ENCODE measurements at places on chromosomes 13 and 19. TPM values are rescaled to one million over a fixed set of nuclear protein-coding genes. Genes with fewer than 3 reads are reported as not detected.
A peak's percentile ranks its signal among the peaks of the same experiment; 100 is the strongest.

Gene ZNF554
- total RNA-seq, result 7.1 TPM

DNA sequence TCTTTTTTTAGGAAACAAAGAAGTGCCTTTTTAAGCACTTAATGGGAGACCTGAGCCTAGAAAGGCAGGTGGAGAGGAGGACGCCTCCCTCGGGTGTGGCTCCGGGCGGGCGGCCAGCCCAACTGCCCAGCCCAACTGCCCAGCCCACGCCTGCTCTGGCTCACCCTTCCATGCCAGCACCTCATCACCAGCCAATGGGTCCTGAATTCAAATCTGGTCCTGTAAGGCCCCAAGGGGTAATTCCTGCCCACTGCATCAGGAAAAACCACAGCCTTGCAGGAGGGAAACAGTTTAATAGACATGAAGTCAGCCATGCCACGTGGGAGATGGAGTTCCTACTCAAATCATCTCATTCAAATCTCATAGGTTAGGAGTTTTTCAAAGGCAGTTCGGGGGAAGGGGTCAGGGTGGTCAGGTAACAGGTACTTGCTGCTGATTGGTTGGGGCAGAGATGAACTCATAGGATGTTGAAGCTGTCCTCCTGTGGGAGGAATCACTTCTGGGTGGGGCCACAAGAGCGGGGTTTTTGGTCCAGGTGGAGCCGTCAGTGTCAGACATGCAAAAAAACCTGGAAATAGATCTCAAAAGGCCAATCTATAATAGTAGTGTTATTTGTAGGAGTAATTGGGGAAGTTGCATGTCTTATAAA, 64.9 kb downstream of the HSPH1 start:
- no peak for DNase-seq

- DNase-seq, result no peak
Observed at GRCh38 chr13:79571147-79571546, 90.2 kb downstream of the NDFIP2 start.

DNA sequence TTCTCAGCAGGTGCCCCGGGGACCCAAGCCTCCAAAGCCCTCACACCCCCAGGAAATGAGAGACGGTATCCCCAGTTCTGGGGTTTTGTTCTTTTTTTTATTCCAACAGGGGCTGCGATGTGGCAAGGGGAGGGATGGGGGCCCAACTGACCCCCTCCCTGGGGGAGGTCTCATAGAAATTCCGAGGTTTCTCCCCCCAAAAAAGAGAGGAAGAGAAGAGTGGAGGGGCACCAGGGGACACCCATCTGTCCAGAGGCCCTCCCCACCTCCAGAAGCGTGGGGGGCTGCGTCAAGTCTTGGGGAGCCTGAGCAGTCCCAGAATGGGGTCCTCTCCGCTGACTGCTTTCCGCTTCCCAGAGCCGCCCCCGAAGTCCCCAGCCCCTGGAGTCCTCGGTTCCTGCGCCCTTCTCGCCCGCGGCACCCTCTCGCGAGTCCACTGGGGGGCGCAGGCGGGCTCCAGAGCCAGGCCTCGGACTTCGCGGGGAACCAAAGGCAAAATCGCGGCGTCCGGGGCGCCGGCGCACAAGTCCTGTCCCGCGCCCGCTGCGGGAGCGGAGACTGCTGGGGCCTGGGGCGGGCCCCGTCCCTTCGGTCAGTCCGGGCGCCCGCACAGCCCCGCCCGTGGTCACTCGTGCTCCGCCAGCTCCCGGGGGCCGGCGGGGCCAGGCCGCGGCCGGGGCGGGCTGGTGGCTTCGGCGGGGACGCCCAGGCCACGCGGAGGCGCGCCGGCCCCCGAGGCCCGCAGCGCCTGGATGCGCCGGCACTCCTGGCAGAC, 4.4 kb upstream of the ATP1A3 start:
- no peak for DNase-seq

Gene TNFSF13B
- total RNA-seq, result 1.7 TPM

Gene VAV1
- total RNA-seq, result 8.0 TPM

DNA sequence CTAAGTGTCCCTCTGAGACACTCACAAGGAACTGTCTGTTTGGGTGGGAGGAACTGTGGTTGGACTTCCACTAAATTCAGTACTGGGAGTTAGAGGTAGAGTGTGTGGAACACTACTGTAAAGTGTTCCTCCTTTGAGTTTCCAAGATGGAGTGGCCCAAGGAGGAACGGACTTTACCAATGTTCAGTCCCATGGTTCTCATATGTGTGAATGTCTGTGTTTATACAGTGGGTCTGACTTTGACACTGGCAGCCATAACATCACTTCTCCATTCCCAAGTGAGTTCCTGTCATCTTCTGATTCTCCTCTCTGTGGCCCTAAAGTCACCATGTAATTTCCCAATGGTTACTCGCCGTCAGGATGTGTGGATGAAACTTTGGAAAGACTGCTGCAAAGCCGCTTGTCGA, 136.8 kb upstream of the SERP2 start:
- no peak for DNase-seq

DNA sequence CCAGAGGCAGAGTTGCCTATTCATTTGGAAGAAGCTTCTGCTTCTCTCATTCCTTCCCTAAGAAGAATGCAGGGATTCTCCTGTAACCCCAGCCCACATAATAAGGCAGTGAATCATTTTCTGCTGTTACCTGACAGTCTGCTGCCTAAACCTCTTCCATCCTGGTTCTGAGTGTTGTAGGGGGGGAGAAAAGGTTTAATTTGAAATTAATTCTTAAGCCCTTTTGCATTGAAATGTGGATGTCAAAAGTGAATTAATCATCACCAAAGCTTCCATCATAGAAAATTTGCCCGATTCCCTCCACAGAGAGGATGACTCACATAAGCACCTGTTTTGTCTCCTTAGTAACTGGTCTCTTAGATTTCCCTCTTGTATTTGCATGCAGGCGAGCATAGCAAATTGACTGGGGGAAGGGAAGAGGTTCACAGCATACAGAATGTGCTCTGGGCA, 146.7 kb upstream of the FNDC3A start:
- no peak for DNase-seq

Gene NKPD1
- total RNA-seq, result not detected

- no peak for DNase-seq
Observed at GRCh38 chr13:24649688-24650043, 30.5 kb upstream of the ATP12A start.

- no peak for DNase-seq
Observed at GRCh38 chr19:50322931-50323781, 6.0 kb downstream of the KCNC3 start.

DNA sequence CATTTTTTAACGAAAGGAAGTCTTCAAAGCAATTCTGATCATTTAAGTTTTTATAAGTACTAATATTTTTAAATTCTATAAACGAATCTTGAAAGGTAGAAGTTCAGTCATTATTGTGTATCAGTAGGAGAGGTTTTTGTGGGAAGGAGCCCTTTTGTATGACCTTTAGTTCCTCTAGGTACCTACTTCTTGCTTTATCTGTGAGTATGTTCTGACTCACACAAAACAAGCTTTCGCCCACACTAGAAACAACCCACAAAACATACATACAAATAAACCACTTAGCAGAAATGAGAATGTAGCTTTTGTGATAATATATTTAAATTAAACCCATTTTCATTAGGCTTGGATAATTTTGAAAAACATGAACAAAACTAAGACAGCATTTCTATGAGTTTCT, 27.8 kb downstream of the ERCC5 start:
- no peak for DNase-seq

Gene PTPRH
- total RNA-seq, result 0.52 TPM

DNA sequence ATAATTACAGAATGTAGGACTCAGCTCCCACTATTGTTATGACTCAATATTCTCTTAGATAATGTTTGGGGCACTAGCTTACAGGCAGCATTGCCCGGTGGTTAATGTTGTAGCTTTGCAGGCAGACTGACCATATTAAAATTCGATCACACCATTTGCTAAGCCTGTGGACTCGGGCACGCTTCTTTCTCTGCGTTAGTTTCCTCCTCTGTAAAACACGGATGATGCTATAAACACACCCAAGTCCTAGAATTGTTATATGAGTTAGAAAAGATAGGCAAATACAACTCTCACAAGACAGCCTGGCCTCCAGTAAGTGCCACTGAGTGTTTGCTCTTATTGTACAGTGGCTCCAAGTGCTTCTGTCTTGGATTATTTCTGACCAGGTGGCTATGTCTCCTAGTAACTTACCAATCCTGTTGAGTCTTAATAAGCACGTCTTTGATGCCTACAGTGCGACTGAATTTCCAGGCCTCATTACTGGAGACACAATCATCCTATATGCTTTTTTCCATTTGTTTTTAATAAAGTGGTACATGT, 50.0 kb upstream of the ALOX5AP start:
- no peak for DNase-seq

GRCh38 chr19:36207605-36208252, 6.7 kb downstream of the ZNF565 start:
- no peak for DNase-seq

Gene SLC25A15
- 3.7 TPM for total RNA-seq

DNA sequence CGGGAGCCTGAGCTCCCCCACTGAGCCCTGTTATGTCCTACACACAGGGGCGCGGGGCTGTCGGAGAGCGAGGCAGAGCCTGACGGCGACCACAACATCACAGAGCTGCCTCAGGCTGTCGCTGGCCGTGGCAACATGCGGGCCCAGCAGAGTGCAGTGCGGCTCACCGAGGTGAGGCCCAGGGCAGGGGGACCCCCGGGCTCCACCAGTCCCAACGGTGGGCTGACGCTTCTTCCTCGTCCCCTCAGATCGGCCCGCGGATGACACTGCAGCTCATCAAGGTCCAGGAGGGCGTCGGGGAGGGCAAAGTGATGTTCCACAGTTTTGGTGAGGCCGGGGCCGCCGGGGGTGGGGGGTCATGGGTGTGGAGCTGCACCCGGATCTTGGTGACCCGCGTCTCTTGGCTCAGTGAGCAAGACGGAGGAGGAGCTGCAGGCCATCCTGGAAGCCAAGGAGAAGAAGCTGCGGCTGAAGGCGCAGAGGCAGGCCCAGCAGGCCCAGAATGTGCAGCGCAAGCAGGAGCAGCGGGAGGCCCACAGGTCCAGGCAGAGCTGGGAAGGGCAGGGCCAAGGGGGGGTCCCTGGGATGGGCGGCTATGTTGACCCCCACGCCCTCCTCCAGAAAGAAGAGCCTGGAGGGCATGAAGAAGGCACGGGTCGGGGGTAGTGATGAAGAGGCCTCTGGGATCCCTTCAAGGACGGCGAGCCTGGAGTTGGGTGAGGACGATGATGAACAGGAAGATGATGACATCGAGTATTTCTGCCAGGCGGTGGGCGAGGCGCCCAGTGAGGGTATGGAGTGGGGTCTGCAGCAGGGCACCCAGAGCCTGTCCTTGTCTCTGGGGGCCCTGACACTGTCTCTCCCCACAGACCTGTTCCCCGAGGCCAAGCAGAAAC, 1.2 kb upstream of the P2RY11 start:
- DNase-seq, result no peak

Gene ELL
- 19.4 TPM for total RNA-seq

Gene PTH2
- not detected for total RNA-seq

- DNase-seq, result no peak
Observed at GRCh38 chr13:23372264-23372906, 61.1 kb downstream of the SACS start.

Gene KIR3DL2
- total RNA-seq, result not detected

Gene ZSCAN18
- total RNA-seq, result 134 TPM

GRCh38 chr19:12295191-12295590, 508 bp upstream of the ZNF44 start:
- DNase-seq, result no peak

DNA sequence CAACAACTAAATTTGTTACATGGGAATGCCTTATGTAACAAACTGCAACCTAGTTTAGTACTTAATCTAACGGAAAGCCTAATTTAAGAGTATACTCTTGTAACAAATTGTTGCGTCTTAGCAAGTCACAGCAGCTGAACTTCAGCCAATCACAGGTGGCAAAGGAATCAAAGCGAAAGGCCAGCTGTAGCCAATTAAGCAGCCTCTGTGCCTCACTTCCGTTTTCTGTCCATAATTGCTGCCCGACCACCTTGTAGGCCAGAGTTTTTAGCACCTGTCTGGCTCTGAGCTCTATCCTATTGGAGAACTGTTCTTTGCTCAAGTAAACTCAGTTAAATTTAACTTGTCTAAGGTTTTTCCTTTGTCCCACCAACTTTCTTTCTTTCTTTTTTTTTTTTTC, 18.1 kb upstream of the HSPH1 start:
- DNase-seq, result peak; percentile 29

Gene ZNF613
- 6.3 TPM for total RNA-seq

GRCh38 chr13:57632276-57633140, 964 bp downstream of the PCDH17 start:
- no peak for DNase-seq

DNA sequence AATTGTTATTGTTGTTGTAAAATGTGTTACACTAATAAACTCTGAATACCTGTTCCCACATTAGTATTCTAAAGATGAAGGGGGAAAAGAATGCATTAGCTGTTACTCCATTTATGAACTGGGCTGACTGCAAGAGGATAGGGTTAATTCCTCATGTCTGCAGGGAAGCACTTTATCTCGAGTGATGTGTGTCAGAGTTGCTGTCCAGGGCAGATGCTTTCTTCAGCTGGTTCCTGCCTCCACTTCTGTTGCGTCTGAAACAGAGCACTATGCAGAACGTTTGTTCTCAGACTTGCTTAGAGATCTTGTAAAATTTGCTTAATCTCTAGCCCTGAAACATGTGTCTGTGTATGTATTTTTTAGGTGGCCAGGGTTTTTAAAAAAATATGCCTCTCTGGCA, 318.8 kb downstream of the SPRY2 start:
- no peak for DNase-seq

DNA sequence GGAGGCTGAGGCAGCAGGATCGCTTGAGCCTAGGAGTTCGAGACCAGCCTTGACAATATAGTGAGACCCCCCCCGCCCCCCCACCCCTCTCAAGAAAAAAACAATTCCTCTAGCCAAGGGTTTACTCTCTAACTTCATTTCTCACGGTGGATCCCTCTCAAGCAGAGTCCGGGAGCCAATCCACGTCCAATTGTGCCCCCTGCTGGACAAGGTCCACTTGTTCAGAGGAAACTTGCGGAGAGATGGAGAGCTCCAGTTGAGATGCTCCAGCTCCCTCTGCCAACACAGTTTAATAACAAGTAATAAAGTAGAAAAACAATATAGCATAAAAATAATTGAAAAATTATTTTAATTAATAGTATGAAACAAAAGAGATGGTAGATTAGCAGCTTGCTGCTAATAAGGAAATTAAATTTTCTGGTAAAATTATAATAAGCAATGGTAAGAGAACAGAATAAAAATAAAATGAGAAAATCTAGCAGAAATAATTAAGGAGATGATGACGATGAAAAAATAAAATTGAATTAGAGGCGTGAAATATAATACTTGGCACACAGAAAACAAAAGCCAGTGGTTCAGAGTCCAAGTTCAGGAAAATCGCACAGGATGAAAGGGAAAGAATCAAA, 14.5 kb upstream of the SIGLEC14 start:
- no peak for DNase-seq

Gene TEX26
- not detected for total RNA-seq

- no peak for DNase-seq
Observed at GRCh38 chr19:12833738-12834565, 427 bp downstream of the RTBDN start.

DNA sequence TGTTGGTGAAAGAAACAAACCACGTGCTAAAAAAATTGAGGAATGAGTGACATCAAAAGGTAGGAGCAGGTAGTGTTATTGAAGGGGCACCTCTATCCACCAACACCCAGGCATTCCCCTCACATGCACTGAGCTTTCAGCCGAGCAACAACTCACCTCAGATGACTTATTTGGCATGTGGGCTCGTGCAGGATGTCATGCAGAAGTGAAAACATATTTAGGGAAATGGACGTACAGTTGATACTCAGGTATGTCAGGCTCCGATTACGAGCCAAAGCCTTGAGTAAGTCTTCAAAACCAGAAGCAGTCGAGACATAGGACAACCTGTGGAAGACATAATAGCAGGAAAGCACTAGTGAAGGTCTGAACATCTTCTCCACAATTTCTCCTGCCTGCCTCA, 30.4 kb downstream of the NLRP11 start:
- no peak for DNase-seq

Gene EMP3
- total RNA-seq, result 54.8 TPM

GRCh38 chr13:107548338-107548737, 667.0 kb downstream of the LIG4 start:
- no peak for DNase-seq

Measured in esophagus muscularis mucosa (tissue), 4 donors.